ENCODE measurements at places on chromosomes 7 and 10.

DNA sequence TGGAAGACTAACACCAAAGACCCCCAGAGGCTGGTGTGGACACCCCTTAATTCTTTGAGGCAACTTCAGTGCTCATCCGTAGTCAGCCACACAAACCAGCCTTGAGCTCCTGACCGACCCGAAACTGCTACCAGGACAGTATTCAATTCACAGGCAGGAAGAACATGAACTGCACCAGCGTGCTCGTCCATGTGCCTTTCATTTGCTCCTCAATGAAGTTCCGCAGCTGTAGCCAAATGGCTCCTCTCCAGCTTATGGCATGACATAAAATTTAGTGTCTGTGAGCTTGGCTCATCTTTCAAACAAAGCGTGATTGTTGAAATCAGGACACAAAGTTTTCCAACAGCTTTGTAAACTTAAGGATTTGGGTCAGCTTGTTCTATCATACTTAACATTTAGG lies 144.1 kb upstream of the FAM171A1 start:
- no peak for DNase-seq

DNA sequence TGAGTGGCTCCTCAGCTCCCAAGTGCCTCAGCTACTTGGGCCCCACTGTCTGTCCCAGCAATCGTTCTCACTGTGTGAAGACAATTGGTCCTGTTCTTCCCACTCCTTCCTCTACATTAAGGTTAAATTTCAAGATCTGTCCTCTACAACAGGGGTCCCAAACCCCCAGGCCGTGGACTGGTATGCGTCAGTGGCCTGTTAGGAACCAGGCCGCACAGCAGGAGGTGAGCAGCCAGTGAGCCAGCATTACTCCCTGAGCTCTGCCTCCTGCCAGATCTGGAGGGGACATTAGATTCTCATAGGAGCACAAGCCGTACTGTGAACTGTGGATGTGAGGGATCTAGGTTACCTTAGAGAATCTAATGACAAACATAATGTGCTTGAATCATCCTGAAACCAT lies 376.9 kb upstream of the FZD8 start:
- DNase-seq = no peak

GRCh38 chr10:62237966-62238365 lies 30.7 kb downstream of the RTKN2 start:
- DNase-seq = no peak

- DNase-seq = no peak
Measured at GRCh38 chr7:105963038-105963667, at the start of gene CDHR3. Gene CDHR3, plus strand, starts transcription at chr7:105963264. Its CDS starts 55 bp downstream, at chr7:105963319.

GRCh38 chr10:110859973-110860376 lies 11.8 kb upstream of the PDCD4 start:
- DNase-seq = peak; percentile 88

DNA sequence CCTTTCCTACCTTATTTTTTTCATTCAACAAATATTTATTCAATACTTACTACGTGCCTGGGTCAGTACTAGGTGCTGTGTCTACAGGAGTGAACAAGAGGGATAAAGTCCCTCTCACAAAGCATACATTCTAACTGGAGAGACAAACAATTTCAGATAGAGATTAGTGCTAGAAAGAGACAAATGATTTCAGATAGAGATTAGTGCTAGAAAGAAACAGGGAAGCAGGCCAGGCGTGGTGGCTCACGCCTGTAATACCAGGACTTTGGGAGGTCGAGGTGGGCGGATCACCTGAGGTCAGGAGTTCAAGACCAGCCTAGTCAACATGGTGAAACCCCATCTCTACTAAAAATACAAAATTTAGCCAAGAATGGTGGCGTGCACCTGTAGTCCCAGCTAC lies 34.6 kb downstream of the RBM28 start:
- DNase-seq = no peak

- no peak for DNase-seq
Measured at GRCh38 chr7:156547884-156548561, 92.6 kb upstream of the RNF32 start.

DNA sequence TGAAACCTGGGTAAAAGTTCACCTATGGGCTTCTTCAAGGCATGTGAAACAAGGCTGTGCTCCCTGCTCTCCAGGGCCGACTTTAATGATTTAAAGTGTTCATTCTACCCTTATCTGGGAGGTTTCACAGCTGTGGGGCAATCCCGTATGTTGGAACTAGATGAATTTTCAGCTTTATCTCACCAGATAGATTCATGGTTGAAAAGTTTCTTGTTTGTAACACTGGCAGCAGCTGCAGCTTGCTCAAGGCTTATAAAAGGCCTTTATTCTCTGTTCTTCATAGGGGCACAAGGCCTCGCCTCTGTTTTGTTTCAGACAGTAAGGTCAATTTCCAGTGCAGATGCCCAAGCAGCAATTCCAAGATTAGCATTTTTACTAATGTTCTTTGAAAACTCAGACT lies 70.4 kb upstream of the DNAJB12 start:
- no peak for DNase-seq

DNA sequence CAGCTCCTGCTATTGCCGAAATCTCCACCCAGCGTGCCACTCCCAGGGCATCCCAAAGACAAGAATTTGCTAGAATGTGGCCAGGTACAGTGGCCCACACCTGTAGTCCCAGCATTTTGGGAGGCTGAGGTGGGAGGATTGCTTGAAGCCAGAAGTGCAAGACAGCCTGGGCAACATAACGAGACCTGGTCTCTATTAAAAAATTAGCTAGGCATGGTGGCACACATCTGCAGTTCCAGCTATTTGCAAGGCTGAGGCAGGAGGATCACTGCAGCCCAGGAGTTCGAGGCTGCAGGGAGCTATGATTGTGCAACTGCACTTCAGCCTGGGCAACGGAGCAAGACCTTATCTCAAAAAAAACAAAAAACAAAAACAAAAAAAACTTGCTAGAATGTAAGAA lies 73.3 kb upstream of the LYZL2 start:
- DNase-seq = no peak

GRCh38 chr10:82908751-82909150 lies 1033.8 kb downstream of the NRG3 start:
- no peak for DNase-seq

GRCh38 chr7:150716368-150716767 lies at the start of gene GIMAP1:
Gene GIMAP1, plus strand, starts transcription at chr7:150716613. Its CDS starts 2,435 bp downstream, at chr7:150719048.
- DNase-seq = peak; percentile 63

GRCh38 chr7:2520131-2520760 lies 672 bp downstream of the LFNG start:
- peak; percentile 52 for DNase-seq

DNA sequence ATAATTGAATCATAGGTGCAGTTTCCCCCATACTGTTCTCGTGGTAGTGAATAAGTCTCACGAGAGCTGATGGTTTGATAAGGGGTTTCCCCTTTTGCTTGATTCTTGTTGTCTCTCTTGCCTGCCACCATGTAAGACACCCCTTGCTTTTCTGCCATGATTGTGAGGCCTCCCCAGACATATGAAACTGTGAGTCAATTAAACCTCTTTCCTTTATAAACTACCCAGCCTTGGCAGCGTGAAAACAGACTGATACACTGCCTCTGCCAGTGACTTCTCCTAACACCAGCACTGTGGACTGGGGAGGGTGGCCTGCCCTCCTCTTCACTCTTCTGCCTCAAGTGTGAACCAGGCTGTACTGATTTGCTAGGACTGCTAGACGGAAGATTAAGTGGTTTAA lies 108.6 kb downstream of the RAB11FIP2 start:
- DNase-seq = no peak

DNA sequence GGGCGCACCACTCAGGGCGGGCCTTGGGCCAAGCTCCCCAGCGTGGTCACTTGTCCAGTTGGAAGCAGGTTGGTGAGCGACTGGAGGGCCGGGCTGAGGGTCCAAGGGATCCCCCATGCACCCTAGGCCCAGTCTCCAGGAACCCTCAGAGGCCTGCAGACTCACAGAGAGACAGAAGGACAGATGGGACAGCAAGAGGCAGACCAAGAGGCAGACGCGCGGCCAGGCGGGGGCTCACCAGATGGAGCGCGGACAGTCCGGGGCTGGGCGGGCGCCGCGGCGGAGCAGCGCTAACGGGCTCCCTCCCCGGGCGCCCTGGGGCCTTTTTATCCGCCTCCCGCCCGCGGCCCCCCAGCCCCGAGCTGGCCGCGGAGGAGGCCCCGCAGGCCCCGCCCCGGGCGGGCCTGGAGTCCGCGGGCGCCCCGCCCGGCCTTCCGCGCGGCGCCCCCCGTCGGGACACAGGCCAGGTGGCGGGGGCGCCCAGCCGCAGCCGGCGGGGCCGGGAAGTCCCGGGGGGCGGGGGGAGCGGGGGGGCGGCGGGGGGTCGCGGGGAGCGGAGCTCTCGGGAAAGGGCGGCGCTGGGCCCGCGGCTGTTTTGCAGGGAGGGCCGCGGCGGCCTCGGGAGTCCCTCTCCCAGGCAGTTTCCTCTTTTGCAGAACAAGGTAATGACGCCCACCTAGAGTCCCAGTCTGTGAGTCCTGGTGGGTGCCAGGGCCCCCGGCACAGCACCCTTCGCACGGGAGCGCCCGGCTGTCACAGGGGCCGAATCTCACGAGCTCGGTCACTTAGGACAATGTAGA lies at the start of gene LOXL4:
Gene LOXL4, minus strand, starts transcription at position 301 of the 800 bp plus-strand sequence. CDS start 5,175 bp downstream, outside the sequence.
- peak; percentile 4 for DNase-seq

GRCh38 chr10:122182308-122182707 lies 88.8 kb upstream of the BTBD16 start:
- DNase-seq = no peak

DNA sequence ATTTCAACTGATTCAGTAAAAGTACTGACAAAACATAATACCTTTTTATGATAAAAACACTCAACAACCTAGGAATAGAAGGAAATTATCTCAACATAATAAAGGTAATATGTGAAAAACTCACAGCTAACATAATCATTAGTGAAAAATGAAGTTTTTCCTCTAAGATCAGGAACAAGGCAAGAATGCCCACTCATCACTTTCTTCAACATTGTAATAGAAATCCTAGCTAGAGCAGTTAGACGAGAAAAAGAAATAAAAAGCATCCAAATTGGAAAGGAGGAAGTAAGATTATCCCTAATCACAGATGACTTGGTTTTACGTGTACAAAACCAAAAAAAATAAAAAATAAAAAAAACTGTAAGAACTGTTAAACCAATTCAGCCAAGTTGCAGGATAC lies 58.6 kb downstream of the R3HCC1L start:
- no peak for DNase-seq

- DNase-seq = no peak
Measured at GRCh38 chr7:41570766-41571165, 132.1 kb downstream of the INHBA start.

GRCh38 chr7:137932881-137933269 lies 69.0 kb downstream of the CREB3L2 start:
- DNase-seq = peak; percentile 73

- DNase-seq = no peak
Measured at GRCh38 chr10:62467527-62467926, 93.4 kb downstream of the ZNF365 start.

GRCh38 chr7:142196066-142196840 lies 61.6 kb downstream of the PRSS58 start:
- DNase-seq = no peak

GRCh38 chr7:108385834-108386422 lies 70.3 kb downstream of the NRCAM start:
- no peak for DNase-seq

- no peak for DNase-seq
Measured at GRCh38 chr10:127142136-127142535, 54.3 kb downstream of the INSYN2A start.

GRCh38 chr10:120462018-120462682 lies 5.1 kb downstream of the PLPP4 start:
- DNase-seq = no peak

DNA sequence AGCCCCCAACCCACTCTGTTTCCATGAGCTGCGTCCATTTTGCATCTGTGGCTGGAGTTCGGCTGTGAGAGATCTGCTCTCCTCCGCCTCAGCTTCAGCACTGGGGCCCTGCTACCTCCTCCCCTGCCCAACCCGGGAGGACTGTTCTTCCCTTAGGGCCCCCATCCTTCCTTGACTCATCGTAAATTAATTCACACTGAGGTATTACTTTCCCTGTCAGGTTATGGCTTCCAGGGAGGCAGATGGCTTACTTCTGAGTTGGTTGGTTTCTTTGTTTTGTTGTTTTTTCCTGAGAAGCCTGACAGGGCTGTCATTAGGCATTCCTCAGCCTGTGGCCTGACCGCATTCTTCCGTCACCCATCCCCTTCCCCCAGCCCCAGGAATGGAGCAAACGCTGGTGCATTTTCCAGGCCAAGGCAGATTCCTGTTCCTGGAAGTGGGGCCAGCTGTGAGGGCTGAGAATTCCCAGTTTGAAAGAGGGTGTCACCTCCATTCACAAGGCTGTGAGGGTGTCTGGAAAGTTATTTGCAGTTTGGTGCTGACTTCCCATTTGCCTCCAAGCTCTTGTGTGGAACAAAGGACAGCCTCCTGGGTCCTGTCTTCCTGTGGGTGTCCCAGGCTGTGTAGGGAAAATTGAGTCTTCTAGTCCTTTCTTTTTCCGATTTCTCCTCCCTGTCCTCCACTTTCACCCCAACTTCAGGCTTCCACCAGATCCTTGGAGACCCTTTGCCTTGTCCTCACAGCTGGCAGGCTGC lies 11.7 kb downstream of the CPA5 start:
- DNase-seq = no peak

DNA sequence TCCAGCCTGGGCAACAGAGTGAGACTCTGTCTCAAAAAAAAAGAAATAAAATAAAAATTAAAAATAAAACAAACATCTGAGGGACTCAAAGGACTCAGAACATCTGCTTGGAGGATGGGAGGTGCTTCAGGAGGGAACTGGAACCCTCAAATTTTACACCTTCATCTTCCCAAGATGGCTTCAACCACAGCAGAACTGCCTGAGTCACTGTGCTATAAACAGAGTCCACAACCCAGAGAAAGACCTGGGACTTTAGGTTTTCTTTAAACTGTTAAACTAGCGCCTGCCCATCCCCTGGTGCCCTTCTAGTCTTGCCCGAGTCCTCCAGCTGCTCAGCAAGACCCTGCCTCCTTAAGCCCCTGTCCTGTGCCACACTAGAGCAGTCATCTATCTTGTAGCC lies 40.8 kb downstream of the RGS10 start:
- DNase-seq = no peak

- peak; percentile 82 for DNase-seq
Measured at GRCh38 chr7:50534690-50535290, 30.4 kb downstream of the DDC start.

DNA sequence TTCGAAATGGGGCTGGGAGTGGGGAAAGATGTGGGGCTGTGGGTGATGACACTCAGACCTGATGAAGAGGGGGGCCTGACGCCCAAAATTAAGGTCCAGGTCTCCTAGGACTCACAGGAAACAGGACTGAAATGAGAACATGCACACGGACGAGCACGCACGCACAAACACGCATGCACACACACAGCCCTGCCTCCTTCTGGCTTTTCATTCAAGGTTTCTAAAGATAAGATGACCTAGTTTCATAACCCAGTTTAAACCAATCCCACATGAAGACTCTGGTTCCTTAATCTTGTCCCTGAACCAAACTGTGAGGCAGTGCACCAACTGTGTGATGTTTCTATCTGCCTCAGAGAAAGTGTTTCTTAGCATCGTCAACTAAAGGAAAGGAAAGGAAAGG lies 162.0 kb downstream of the DGKI start:
- DNase-seq = no peak

- DNase-seq = no peak
Measured at GRCh38 chr10:98172495-98172894, 38.0 kb downstream of the R3HCC1L start.
